ENCODE measurements at places on chromosomes 1 and 21. TPM values are rescaled to one million over a fixed set of nuclear protein-coding genes. Genes with fewer than 3 reads are reported as not detected.

The FCRL6 gene
- total RNA-seq = not detected

The DDX20 gene
- 16.0 TPM for total RNA-seq

The ATP1B1 gene
- 118 TPM for total RNA-seq

The WNT3A gene
- total RNA-seq = not detected

The POU3F1 gene
- total RNA-seq = not detected

The S100A5 gene
- not detected for total RNA-seq
